ENCODE measurements at places on chromosomes 4 and X.

DNA sequence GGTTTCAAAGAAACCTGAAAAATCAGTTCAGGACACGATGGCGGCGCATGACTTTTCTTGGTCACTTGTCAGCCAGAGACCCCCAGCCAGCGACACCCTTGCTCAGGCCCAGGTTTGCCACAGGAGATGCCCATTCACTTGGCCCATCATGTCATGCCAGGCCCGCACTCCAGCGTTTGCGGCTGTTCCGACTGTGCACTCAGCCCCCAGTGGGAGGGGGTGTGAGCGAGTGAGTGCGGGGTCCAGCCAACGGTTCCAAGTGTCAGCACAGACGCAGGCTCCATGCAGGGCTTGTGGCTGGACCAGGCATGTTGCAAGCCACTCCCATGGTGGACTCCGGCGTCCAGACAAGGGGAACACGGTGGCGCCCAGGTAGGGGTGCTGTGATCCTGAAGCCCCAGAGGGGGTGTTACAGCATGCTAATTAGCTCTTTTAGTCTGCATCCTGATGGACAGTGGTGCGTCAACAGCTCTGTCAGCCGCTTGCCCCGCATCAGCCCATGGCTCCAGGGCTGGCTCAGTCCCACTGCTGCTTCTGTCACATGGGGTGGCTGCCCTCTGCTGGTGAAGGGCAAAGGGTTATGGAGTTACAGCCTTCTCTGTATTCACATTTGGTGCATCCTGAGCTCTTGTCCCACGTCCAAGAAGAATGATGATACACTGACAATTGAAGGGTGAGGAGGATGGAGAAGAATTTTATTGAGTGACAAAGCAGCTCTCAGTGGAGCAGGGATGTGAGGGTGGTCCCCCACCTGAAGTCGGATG, 3.7 kb upstream of the MAEA start:
- no peak for DNase-seq

- DNase-seq: no peak
These were observed 248.1 kb downstream of the EVC2 start for GRCh38 chr4:5460106-5460801.

GRCh38 chr4:138939960-138940359, 75.6 kb upstream of the NOCT start:
- DNase-seq: no peak

- no peak for DNase-seq
These were observed 83.0 kb downstream of the TNIP2 start for GRCh38 chr4:2673157-2673556.

DNA sequence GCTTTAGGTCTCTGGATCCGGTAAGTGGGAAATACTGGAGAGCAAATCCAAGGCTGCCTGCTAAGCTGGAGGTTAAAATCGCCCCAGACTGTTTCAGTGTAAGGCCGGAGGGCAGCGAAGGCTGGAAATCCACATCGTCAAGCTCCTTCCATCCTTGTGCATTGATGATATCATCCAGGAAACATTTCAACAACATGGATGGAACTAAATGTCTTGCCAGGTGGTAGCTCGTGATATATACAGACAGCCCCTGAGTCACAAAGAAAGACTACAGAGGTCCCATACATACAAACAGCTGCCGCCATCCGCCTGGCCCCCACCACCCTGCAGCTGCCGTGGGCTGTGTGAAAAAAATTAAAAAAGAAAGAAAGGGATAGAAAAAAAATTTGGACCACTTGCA, 148.9 kb upstream of the RBPJ start:
- no peak for DNase-seq

GRCh38 chrX:120457766-120458180, 11.3 kb downstream of the LAMP2 start:
- DNase-seq: no peak

DNA sequence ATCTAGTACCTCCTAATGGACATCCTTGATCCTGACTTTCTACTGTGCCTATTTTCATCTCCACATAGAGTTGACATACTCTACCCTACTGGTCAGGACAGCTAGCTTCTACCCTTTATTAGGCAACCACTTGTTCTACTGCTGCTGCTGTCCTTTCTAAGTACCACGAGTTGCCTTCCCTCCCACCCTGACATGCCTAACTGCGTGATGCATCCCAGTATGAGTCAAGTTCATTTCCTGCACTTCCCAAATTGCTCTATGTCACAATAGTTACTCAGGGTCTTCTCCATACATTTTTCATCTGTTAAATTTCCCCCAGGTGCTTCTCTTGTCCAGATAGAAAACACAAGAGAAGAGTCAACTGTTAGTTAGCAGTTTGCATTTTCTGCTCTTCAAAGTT, 133.4 kb downstream of the TBC1D19 start:
- no peak for DNase-seq

DNA sequence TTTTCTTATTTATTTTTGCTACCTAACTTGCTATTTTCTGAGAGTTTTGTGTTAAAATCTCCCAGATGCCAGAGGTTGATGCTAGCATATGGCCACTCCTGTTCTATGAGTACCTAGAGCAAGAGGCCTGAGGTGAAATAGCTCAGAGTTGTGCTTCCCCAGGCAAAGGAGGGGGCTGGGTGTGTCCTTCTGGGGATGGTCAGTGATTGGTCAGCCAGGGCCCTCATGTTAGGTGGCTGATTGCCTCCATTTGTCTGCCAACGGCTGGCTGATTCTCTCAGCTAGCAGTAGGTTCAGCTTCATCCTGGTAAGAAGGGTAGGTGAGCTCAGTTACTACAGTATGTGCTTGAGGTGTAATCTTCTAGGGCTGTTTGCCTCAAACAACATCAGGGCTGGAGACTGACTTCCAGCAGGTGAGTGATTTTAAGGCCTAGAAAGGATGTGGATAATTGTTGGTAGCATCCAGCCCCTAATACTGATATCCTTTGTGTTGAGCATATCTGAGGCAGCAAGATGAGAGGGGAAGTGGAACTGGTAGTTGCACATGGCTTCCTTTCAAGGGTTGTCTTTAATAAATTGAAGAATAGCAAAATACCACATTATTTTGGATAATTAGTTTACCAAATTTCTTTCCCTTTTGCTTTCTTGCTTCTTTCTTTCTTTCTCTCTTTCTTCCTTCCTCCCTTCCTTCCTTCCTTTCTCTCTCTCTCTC, 62.5 kb upstream of the RHOH start:
- DNase-seq: no peak

- DNase-seq: no peak
These were observed 53.2 kb downstream of the SPRY1 start for GRCh38 chr4:123449780-123450179.

DNA sequence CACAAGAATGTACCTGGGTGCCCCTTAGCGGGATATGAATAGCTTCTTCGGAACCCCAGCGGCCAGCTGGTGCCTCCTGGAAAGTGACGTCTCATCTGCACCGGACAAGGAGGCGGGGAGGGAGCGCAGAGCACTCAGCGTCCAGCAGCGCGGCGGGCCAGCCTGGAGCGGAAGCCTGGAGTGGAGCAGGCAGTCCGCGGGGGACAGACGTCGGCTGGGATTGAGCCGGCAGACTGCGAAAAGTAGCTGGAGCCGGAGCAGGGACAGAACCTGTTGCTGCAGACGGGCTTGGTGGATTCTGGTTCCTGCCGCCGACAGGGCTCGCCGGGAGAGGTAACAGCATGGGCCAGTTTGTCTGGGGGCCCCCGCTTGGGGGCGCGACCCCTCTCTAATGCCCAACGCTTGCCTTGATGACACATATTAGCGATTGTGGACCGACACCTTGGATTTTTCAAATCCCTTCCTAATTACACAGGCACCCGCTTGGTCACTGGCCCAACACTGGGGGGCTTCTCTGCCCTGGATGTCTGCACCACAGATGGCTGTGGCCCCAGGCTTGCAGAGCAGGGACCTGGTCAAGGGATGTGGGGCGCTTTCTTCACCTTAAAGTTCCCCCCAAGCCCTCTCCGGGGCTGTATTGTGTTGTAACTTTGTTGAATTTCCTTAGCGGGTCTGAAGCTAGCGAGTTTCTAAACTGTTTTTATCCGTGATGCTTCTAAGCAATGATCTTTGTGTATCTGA, at the start of gene NPFFR2:
TSS of gene NPFFR2 (plus strand) at position 133 of the 741 bp plus-strand sequence. CDS start 96,592 bp downstream, outside the sequence.
- DNase-seq: peak; percentile 52

GRCh38 chrX:72308209-72308565, 2.5 kb upstream of the CITED1 start:
- DNase-seq: no peak

- DNase-seq: peak; percentile 62
These were observed 89.3 kb upstream of the MAML3 start for GRCh38 chr4:140243278-140243753.

GRCh38 chrX:45803383-45803921, 602.8 kb upstream of the DIPK2B start:
- DNase-seq: no peak

DNA sequence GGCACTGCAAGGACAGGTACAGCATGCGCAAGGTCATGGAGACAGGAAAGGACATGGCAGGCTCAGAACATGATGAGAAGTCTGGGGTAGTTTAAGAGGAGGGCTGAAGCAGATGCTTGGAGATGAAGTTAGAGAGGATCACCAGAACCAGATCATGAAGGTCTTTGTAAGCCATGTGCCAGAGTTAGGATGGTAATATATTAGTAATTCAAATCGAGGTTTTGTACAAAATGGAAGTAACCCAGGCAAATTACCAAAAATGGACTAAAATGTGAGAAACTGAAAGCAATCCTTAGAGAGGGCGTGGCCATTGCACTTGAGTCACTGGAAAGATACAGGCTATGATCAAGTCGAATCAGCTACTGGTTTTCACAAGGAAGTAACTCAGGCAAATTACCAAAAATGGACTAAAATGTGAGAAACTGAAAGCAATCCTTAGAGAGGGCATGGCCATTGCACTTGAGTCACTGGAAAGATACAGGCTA, 13.5 kb downstream of the RXFP1 start:
- DNase-seq: no peak

GRCh38 chrX:39667736-39668482, 429.8 kb downstream of the BCOR start:
- DNase-seq: no peak

GRCh38 chr4:140222171-140222570, 68.2 kb upstream of the MAML3 start:
- no peak for DNase-seq

DNA sequence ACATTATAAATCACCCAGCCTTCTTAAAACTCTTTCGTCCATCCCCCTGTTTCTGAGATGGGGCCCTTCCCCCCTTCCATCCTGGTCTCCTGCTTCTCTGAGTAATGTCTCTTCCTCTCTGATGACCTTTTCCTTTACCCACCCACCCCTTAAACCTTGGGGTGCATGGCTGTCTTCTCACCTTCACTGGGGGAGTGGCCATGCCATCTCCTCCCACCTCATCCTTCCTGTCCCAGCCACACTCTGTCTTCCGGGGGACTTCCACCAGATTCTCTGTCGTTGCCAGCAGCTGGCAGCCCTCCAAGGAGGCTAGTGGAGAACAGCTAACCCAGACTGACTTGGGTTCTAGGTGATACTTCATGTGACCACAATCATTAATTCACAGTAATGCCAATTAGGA, 83.2 kb upstream of the SCML1 start:
- no peak for DNase-seq

DNA sequence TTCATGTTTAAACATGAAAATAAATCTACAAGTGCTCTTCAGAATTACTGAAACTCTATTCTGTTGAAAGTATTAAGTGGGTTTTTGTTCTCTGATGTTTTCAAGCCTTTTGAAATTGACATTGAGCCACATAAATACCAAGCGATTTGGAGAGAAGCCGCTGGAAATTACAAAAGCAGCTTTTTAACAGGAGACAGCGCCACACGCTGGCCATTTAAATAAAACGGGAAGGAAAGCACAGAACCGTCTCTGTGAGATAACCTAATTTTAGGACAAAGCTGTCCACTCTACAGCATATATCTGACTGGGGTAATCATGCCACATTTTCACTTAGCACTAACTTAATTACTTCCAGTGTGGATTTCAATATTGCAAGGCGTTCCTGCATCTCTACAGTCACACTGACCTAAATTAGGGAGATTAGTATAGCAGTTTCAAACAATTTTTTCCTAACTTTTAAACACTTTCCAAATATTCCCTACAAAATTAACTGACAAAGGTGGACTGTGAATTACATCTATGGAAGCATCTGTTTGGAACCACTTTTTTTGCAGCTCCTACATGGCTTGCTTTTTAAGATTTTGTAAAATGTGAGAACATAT, 6.8 kb upstream of the ANOS1 start:
- no peak for DNase-seq
